ENCODE measurements at places on chromosomes 6 and 20.
A peak's percentile ranks its signal among the peaks of the same experiment; 100 is the strongest.

DNA sequence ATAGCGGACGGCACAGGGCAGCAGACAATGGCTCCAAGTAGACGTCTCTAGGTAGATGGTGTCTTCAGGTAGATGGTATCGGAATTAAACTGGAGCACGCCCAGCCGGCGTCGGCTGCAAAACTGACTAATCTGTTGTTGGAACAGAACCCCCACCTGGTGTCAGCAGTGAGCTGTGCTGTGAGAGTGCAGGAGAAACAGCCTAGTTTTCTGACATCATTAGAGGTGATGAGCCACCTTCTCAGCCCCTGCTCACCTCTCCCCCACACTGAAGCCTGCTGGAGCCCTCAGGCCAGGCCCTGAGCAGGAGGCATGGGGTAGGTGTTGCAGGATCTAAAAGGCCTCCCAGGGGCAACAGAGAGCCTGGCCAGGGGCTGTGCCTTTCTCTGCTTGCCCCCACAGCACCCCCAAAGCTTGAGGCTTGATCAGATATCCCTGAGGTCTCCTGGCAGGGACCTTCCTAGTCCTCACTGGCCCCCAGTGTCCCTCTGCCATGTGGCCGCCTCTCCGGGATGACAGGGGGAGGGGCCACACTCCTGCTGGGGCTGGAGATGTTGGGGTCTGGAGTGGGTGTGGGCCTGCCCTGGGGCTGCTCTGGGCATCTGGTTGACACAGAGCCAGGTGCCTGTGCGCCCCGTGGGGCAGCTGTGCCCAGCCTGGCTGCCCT, 6.9 kb upstream of the HELZ2 start:
- no peak for DNase-seq

DNA sequence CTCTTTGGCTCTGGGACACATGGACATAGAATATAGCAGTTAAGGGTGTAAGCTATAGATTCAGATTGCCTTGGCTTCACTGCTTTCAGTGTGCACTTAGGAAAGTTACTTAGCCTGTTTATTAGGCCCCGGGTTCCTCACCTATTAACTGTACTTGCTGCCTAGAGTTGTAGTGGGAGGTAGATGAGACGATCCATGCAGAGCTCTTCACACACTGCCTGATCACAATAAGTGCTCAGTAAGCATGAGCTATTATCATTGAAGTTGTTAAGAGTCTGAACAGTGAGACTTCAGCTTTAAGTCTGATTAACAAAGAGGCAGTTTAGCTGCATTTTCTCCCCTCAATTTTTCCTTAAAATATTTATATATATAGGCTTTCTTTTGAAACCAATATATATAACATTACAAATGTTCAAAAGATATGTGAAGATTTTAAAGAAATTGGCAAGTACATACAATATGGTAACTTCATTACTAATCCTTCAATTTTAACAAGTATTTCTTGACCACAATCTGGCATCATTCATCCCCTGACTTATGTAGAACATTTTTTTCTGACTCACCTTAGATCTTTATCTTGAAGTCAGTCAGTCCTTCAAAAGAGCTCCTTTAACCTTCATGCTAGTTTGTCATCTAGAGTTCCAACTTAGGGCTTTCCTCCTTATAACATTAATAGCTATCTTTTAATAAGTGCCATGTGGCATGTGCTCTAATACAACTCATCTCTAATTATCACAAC, 20.5 kb upstream of the SUPT3H start:
- no peak for DNase-seq

- no peak for DNase-seq
These were observed 92.3 kb upstream of the ELOVL5 start for GRCh38 chr6:53441035-53441493.

DNA sequence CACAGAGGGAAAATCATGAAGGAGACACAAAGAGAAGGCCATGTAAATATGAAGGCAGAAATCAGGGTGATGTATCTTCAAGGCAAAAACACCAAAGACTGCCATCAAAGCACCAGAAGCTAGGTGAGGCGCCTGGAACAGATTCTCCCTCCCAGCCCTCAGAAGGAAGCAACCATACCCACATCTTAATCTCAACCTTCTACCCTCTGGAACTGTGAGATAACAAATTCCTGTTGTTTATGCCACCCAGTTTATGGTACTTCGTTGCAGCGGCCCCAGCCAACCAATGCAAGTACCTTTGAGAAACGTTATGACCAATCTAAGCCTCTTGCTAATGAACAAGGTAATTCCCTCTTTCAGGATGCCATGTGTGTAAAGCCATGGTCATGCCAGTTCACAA, 66.2 kb upstream of the STXBP5 start:
- no peak for DNase-seq

- no peak for DNase-seq
These were observed 111.2 kb upstream of the PRDM1 start for GRCh38 chr6:105974986-105975385.

DNA sequence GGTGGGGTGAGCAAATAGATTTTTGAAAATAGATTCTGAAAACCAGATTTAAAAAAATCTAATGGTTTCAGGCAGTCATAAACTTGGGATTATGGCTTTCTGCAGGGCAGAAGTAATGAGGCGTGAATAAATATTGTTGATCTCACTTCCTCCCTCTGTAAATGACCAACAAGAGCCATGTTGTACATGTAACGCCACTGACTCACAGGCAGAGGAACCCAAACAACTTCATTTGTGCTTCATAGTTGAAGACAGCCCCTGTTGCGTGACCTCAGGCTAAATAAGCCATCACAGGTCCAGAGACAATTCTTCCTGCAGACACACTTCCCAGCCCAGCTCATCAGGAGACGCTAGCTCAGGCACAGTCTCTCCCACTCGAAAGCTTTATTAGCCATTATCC, 59.1 kb upstream of the F13A1 start:
- DNase-seq = no peak

DNA sequence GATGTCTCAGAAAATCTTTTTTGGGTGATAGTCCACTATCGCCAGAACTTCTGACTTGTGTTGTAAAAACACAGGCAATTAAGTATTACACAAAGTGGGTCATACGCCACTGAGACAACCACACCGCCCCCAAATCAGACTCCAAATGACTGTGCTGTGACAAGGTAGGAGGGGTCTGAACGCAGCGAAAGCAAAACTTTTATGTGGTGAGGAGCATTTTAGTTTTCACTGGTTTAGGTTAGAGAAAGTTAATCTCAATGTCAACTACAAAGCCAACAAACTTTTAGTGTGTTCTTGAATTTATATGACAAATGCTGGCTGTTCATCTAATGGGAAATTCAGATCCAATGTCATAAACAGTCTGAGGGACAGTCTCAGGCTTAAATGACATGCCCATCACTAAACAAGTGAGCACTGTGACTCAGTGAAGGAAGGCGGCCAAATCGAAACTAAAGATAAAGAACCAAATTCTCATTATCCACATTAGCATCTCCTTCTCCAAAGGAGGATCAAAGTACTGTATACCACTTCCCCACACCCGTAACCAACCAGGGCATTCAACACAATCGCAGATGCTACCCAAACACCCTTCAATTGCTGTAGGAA, 186.7 kb downstream of the GJA10 start:
- DNase-seq = peak; percentile 57

- DNase-seq = no peak
These were observed 275.5 kb upstream of the SGK1 start for GRCh38 chr6:134593442-134593841.

DNA sequence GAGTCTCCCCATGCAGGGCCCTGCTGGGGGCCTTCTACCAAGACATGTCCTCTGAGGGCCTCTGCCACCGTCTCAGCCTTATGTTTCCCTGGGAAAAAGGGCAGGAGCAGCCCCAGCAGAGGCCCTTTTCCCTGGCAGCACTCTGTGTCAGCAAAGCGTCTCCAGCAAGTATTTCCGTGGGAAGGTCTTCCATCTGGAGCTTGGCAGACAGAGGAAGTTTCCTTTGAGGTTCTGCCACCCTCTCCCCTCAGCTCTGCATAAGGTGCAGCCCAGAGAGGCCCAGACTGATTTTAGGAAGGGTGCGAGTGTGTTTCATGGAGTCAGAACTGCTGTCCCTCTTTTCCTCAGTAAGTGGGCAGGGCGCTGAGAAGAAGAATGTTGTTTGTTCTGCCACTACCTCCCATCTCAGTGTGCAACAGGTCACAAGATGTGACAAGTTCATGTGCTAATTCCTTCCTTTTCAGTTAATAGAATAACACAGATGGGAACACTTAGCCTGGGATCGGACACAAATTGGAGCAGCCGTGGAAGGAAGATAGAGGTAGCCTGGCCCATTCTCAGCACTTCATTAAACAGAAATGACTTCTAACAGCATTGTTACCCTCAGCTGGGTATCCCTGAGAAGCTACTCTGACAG, 784.4 kb downstream of the MAFB start:
- DNase-seq = no peak

DNA sequence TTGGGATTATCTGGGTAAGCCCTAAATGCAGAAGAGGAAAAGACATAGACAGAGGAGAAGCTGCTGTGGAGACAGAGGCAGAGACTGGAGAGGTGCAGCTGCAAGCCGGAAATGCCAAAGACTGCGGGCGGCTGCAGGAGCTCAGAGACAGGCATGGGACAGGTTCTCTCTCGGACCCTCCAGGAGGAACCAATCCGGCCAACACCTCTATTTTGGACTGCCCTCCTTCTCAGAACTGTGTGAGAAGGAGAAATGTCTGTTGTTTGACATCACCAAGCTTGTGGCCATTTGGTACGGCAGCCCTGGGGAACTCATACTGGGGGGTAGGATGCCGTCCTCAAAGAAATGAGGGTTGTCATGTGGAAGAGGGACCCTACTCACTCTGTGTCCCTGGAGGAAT, 95.0 kb downstream of the DHX35 start:
- DNase-seq = no peak

- no peak for DNase-seq
These were observed 1153.1 kb upstream of the GJE1 start for GRCh38 chr6:140979642-140980091.

- no peak for DNase-seq
These were observed 305.4 kb downstream of the LAMA2 start for GRCh38 chr6:129188306-129188705.

DNA sequence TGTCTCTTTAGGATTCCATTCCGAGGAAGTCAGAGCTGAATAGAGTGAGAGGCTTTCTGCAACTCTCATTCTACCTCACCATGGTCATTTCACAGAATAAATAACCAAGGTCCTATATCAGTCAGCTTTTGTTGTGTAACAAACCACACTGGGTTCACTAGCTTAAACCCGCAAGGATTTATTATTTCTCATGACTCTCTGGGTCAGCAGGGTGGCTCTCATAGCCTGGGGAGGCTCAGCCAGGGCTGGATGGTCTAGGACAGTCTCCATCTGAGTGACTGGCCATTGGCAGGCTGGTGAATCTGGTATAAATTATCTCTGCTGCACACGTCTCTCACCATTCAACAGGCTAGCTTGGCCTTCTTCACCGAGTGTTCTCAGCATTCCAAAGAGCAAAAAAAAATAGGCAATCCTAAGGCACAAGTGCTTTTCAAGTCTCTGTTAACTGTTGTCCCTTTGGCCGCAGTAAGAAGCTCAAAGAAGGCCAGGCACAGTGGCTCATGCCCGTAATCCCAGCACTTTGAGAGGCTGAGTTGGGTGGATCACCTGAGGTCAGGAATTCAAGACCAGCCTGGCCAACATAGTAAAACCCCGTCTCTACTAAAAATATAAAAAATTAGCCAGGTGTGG, 39.7 kb downstream of the ISM1 start:
- DNase-seq = no peak

GRCh38 chr6:154861825-154862224, 128.6 kb downstream of the SCAF8 start:
- DNase-seq = no peak

DNA sequence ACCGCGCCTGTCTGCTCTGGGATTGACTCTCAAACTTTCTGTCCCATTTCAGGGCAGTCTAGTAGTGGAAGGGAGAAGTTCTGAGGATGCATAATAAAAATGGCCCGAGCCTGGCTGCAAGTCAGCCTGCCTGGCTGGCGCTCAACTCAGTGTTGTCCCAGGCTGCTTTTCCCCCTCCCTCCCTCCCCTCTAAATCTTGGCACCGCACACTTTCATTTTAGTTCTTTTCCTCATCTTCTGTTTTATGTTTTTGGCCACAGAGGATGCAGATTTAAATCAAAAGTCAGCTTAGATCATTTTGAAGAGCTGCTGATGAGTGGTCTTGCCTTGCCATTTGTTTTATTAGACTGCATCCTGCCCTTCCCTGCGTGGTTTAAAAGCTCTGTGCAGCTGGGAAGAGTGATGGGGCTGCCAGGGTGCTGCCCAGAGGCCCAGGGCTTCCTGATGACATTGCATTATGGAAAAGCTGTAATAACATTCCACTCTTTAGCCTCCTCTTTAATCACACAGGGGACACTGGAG, 6.5 kb upstream of the UQCC2 start:
- DNase-seq = no peak

GRCh38 chr20:47461120-47461685, 40.5 kb upstream of the NCOA3 start:
- DNase-seq = no peak

- no peak for DNase-seq
These were observed 37.4 kb downstream of the RCAN2 start for GRCh38 chr6:46453741-46454316.

DNA sequence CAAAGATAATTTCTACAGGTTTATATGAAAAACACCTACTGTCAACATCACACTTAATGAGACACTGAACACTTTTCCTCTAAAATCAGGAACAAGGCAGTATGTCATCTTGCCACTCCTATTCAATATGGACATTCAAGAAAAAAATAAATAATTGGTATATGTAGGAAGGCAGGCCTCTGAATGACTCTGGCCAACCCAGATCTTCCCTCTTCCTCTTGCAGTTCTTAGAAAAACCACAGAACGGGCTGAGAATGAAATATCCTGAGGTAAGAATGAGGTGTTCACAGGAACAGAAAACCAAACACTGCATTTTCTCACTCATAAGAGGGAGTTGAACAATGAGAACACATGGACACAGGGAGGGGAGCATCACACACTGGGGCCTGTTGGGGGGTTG, 1207.2 kb upstream of the CITED2 start:
- no peak for DNase-seq

DNA sequence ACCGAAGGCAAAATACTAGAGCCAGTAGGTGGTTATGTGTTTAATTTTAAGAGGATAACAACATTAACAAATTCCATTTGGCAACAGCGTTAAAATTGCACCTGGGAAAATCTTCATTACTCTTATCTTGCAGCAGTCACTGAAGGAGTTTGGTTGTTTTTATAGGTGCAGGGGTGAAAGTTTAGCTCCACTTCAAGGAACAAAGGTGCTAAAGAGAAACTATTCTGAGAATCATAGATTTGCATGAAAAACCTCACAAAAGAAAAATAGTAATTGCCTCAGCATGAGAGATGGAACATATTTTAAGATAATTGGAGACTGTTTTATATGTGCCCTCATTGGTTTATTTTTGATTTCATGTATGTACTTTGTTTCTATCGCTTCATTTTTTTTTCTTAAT, 444.4 kb downstream of the UTRN start:
- no peak for DNase-seq

DNA sequence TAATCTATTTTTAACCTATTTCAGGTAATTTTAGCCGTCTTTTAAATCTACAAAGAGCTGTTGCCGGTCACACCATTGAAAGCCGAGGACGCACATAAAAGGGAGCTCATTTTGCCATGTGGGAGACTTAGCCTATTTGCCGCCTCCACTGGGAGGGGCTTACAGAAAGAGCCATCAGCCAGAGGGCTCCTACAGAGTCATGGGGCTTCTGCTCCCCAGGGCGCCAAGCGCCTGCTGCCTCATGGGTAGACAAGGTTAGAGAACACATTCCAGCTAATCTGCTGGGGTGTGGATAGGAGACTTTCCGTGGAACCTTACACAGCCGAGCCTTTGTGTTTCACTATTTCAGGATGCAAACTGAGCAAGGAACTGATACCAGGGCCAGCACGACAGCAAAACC, 12.6 kb downstream of the PCMTD2 start:
- DNase-seq = no peak

Measured in activated CD4-positive, CD25-positive, alpha-beta regulatory T cell treated with anti-CD3 and anti-CD28 coated beads, Interleukin-2, amount 50 U/mL, for 72 hours (primary cell).